ENCODE measurements at places on chromosomes 16 and 17.

- no peak for DNase-seq
These were observed 99.0 kb upstream of the CDH5 start for GRCh38 chr16:66267292-66268014.

DNA sequence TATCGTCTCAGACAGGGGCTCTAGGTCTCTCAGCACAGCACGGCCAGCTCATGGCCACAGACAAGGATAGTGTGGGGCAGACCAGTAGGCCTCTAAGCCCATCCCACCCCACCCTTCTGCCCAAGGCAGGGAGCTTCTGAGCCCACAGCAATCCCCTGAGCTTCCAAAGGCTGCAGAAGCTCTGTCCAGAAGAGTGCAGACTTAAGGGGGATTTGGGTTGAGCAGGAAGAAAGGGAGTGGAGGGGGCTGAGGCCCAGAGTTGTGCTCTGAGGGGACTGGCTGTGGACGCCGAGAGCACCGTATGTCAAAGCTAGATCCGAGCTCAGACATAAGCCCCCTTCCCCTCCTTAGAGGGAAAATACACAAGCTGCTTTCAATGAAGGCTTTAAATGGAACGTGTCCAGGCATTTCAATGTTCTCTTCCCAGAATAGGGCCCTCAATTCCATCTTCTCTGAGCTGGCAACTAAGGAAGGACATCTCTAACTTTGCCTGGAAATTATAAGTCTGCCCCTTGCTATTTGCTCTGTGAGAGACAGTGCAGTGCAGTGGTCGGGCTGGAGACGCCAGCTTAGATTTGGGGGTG, 116.4 kb upstream of the RPL38 start:
- no peak for DNase-seq

- DNase-seq: no peak
These were observed 211.7 kb upstream of the C17orf78 start for GRCh38 chr17:37164057-37164456.

- DNase-seq: no peak
These were observed 180.5 kb upstream of the TOX3 start for GRCh38 chr16:52727441-52727840.

DNA sequence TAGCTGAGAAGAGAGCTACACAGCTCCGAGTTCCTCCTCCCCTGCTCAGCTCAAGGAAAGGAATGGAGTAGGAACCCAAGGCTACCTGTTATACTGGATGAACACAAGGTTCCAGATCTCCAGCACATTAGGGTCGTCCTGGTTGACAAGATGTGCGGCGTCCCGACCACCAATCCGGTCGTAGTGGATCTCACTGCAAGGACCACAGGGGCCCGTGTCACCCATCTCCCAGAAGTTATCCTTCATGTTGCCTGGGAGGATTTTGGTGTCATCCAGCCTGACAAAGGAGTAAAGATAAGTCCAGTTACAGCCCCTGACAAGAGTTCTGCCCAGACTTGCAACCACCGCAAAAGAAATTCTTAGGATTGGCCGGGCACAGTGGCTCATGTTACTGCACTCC, 17.6 kb downstream of the AARS1 start:
- DNase-seq: no peak

- DNase-seq: no peak
These were observed 12.6 kb upstream of the KLHL36 start for GRCh38 chr16:84635702-84636101.

DNA sequence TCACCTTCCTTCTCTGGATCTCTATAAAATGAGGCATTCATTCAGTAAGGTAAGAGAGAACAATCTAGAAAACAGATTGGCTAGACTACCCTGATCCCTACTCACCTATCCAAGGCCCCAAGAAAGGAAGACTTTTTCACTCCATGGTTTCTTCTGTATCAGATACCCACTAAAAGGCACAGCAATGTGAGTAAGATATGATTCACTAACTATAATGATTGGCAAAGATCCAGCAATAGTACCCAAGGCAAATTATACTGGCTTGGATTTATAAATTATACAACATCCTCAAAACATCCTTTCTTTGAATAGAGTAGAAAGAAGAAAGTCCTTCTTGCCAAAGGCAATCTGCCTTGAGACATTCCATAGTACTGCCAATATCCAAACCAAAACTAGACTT, 1432.0 kb upstream of the GOT2 start:
- no peak for DNase-seq

DNA sequence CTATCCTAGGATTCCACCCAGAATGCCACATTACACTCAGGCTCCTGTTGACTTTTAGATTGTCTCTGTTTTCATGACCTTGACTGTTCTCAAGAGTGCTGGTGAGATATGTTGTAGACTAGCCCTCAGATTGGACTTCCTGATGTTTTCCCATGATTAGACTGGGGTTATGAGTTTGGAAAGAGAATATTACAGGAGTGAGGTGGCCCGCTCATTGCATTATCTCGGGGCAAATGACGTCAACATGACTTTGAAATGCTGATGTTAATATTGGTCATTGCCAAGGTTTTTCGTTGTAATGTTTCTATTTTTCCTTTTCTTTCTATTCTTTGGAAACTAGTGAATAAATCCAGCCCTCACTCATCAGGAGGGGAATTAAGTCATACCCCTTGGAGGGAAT, 355.7 kb upstream of the MON1B start:
- no peak for DNase-seq

DNA sequence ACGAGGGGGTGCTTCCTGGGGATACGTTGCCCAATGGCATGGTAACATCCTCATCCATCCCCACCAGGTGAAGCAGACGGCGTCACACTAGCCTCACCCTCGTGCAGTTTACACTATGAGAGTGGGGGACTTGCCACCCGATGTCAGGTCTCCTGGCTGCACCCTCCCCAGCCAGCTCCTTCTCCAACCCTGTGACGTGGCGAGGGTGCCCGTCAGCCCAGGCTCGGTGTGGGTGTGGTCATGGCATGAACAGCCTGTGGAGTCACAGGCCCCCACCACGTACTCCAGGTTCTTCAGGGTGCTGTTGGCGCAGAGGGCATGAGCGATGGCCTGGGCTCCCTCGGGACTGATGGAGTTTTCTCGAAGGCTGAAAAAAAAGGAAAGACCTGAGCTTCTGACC, 28.3 kb downstream of the NLRC3 start:
- no peak for DNase-seq

DNA sequence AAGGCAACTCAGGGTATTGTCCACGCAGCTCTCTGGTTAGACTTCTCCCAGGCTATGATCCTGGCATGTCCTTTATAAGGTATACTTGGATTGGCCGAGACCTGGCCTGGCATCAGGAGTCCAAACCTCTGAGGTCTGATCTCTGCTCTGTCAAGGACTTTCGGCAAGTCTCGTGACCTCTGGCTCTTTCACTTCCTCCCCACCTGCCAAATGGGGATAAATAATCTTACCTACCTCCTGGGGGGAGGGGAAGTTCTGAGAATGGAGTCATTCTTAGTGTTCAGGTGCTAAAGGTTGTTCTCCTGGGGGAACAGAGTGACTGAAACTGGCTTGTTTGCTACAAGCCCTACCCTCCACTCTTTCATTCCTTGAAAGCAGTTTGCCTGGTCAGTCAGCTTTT, 7.6 kb downstream of the ATXN1L start:
- no peak for DNase-seq

GRCh38 chr17:81905424-81905875, 3.4 kb downstream of the NPB start:
- DNase-seq: no peak

DNA sequence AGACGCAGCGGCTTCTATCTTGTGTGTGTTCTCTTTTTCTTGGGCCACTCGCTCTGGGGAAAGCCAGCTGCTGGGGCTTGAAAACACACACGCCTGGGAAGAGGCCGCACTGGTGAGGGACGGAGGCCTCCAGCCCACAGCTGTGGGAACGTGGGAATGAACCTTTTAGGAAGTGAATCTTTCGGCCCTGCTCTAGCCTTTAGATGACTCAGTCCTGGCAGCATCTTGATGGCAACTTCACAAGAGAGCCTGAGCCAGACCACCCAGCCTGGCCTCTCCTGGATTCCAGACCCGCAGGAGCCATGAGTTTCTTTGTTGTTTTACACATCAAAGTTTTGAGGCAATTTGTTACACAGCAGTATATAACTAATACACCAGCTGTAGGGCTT, 2.2 kb upstream of the PDPK1 start:
- no peak for DNase-seq

GRCh38 chr17:40648384-40648968, 858 bp upstream of the SMARCE1 start:
- peak; percentile 71 for DNase-seq

- DNase-seq: peak; percentile 82
These were observed at the start of gene HSD11B2 for GRCh38 chr16:67430977-67431774. Gene HSD11B2 (plus strand): TSS chr16:67431121. CDS start chr16:67431249, 128 bp downstream.

DNA sequence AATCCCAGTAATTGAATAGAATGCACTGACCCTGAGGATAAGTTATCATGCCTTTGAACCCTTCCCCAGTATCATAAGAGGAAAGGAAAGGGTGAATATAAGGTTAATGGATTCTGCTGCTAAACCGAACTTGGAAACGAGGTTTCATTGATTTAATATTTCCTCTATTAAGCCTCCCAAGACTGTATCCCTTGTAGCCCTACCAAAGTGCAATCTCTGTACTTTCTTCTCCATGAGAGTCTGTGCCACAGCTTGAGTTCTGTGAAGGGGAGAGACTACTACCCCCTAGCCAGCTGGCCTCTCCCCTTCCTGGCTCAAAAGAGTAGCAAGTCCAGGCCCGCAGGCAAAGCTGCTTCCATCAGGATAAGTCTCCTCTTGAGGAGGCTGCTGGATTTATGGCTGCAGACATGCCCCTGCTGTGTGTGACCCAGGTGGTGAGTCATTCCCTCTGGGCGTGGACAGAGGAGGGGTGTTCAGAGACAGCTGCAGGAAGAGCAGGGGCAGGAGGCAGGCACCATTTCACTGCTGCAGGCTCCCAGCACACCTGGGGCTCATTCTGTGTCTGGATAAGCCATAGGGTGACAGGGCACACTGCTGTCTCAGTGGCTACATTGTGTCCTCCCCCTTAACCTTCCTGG, 58.4 kb downstream of the TOM1L2 start:
- peak; percentile 89 for DNase-seq

- no peak for DNase-seq
These were observed 421.5 kb downstream of the SLC39A11 start for GRCh38 chr17:72671016-72671415.

- no peak for DNase-seq
These were observed 5.1 kb upstream of the SUZ12 start for GRCh38 chr17:31931756-31932155.

- DNase-seq: no peak
These were observed 80.2 kb downstream of the OR1D5 start for GRCh38 chr17:2983255-2983654.

GRCh38 chr16:57225978-57226377, 19.1 kb upstream of the ARL2BP start:
- no peak for DNase-seq

DNA sequence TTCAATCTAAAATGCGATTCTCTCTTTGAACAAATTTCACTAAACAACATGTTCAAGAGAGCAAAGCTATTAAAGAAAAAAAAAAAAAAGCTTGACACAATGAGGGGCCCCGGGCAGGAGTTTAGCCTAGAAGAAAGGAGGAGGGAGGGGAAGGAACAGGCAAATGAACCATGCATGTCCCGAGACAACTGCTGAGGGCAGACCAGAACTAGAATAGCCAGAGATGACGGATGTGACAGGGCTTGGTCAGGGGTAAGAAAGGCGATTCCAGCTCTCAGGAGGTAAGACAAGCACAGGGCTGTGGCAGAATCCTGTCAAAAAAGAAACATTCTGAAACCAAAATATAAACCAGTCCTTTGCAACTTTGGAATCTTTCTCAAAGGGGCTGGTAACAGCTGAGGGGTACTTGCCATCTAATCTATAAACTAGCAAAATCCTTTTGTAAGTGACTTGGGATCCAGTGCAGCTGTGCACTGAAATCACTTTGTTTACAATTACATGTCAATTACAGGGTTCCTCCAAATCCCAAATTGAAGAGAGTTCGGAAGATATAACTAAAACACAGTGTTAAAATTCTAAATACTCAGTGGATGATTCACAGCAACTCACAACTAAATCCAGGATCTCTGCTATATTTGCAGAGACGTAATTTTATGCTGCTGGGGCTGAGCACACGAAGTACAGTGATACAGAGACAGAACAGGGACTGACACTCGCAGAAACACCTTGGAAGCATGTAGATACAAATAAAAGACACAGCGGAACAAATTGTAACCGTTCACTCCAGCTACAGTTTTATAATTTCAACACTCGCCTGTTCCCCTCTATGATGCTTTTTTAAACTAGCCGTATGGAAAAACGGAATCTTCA, 567.4 kb upstream of the ZFHX3 start:
- peak; percentile 8 for DNase-seq

DNA sequence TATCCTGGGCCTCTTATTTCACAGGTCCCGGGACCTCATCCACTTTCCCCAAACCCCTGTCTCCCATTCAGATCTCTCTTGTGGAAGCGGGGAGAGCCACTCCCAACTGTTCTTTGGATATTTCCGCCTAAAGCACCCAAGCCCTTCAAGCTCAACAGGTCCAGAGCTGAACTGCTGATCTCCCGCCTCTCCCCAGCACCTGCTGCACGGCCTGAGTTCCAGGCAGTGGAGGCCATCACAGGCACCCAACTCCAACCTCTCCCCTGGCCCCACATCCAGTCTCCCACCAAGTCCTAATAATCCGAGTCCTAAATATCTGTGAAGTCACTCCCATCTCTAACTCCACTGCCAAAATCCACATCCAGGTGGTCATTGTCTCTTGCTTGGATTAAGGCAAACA, 6.5 kb downstream of the ITGA2B start:
- no peak for DNase-seq

DNA sequence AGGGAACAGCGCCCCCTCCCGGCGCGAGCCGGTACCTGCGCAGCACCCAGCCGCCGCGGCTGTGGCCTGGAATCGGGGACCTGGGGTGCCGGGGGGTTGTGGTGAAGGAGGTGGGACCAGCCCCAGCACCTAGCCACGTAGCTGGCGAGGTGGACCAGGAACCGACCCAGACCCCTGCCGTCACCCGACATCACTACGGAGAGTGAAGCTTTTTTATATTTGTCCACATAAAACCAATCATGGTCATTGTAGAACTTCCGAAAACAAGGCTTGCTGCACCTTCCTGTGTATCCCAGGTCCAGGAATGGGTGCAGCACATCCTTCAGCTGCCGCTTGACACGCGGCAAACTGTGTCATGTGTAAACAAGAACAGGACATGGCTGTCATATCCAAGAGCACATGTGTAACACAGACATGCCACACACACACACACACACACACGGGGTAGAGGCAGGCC, 1.3 kb downstream of the HBQ1 start:
- no peak for DNase-seq

DNA sequence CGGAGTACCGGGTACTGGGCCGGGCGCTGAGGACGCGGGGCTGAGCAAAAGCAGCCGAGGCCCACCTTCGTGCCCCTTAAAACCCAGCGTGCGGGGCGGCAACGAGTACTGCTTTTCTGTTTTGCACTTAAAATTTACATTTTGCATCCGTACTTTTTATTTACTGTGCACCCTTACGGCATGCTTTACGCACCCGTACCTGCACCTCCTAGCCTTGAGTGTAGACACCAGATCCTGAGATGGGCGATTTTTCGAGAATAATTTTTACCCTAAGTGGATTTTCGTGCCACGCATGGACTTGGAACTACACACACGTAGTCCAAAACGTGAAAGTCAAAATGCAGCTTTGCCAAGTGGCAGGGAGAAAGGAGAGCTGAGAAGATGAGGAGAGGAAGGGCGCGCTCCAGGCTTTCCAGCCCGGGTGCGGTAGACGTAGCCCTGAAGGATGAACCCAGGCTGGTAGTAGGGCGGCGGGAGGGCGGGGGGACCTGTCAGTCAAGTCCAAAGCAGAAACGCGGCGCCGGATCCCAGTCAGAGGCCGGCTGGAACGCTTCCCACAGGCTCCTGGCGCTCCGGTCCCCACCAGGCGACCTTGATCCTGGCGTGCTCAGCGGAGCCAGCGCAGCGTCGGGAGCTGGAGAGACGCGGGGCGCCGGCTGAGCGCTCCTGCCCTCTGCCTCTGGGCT, 1.2 kb upstream of the CBLN1 start:
- DNase-seq: no peak

Data from adipocyte (in vitro differentiated cells).